ENCODE measurements at places on chromosomes 5 and 9.

- no peak for DNase-seq
Observed at GRCh38 chr5:105954341-105954740, 1716.4 kb downstream of the EFNA5 start.

DNA sequence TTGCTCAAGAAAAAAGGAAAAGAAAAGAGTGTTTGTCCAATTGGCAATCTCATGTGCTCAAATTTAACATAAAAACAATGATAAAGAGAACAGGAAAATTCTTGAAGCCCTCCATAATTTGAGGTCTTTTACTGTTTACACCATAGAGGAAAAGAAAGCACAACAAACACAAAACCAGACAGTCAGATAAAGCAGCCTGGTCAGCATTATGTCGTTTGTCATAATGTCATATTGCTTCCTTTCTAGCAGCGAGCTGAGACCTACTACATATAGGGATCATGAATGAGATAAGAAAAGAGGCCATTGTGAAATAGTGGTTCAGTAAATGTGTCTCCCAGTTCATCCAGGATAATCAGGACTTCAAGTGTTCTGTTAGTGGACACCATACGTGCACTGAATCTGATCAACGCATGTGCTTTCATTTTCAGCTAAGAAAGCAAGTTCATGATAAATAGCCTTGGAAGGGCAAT lies 64.7 kb upstream of the SELENOP start:
- DNase-seq: no peak

GRCh38 chr9:23820451-23821374 lies 5.3 kb downstream of the ELAVL2 start:
- DNase-seq: peak; percentile 44

GRCh38 chr5:150057052-150057451 lies 29.3 kb downstream of the CSF1R start:
- DNase-seq: no peak

- DNase-seq: no peak
Observed at GRCh38 chr5:127001621-127002296, 28.6 kb downstream of the MARCHF3 start.

DNA sequence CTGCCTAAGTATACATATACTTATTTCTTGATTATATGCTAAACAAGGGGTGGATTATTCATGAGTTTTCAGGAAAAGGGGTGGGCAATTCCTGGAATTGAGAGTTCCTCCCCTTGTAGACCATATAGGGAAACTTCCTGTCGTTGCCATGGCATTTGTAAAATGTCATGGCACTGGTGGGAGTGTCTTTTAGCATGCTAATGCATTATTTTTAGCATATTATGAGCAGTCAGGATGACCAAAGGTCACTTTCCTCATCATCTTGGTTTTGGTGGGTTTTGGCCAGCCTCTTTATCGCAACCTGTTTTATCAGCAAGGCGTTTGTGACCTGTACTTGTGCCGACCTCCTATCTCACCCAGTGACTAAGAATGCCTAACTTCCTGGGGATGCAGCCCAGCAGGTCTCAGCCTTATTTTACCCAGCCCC lies 80.9 kb downstream of the ALDH7A1 start:
- no peak for DNase-seq

- DNase-seq: no peak
Observed at GRCh38 chr5:147403651-147404640, 105.9 kb downstream of the DPYSL3 start.

DNA sequence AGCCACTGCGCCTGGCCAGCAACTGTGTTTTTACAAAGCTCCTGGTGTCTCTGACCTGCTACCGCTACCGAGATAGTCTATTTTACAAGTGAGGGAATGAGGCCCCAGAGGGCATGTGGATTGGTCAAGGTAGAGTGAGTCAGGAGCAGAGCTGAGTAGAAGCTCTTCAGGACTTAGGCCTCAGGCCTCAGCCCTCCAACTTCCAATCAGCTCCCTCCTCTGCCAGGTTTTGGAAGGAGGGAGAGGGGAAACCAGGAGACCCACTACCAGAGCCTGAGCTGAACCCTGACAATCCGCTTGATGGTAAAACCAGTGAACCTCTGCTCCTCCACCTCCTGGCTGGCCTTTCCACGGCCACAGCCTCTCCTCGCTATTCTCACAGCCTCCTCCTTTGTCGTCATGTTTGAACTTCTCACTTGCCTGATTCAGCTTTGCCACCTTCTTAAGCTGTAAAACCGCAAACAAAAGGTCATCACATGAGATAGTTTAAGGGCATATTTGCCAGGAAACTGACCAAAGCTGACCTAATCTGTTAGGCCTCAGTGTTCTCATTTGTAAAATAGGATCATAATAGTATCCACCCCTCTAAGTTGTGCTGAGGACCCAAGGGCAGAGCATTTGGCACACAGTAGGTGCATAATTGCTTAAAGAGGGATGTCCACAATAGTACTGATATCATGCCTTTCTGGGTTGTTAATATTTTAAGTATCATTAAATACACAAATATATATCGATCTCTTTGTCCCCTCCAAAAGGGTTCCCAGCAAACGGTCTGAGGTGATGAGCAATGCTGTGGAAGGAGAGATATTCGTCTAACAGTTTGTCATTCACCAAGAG lies 1.7 kb downstream of the TRAF1 start:
- DNase-seq: no peak

GRCh38 chr5:43233946-43234345 lies 41.9 kb downstream of the NIM1K start:
- DNase-seq: no peak

GRCh38 chr9:129175825-129176633 lies 2.0 kb downstream of the IER5L start:
- peak; percentile 76 for DNase-seq

DNA sequence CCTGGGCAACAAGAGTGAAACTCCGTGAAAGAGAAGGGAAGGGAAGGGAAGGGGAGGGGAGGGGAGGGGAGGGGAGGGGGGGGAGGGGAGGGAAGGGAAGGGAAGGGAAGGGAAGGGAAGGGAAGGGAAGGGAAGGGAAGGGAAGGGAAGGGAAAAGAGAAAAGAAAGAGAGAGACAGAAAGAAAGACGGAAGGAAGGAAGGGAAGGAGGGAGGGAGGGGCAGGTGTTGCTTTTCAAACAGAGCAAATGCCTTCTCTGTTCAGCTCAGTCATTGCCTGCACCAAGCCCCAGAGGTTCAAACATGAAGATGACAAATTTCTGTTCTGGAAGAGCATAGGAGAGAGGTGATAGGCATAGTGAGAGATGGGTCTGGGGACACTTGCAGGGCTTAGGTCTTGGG lies 330.0 kb downstream of the DRD1 start:
- DNase-seq: no peak

DNA sequence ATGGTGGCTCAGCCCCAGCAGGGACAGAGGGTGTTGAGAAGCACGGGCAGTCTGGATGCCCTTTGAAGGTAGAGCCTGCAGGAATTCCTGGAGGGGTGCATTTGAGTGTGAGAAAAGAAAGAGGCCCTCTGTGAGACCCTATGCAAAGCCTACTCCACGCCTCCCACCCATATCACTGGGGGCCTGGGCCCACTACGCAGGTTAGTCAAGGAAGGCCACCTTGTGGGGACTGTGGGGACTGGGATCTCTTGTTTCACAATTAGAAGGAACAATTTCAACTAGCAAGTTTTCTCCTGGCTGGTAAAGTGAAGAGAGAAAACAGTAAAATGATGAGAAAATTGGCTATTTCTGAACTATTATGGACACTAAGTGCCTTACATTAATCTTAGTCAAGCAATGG lies 486.2 kb upstream of the DAP start:
- DNase-seq: no peak

DNA sequence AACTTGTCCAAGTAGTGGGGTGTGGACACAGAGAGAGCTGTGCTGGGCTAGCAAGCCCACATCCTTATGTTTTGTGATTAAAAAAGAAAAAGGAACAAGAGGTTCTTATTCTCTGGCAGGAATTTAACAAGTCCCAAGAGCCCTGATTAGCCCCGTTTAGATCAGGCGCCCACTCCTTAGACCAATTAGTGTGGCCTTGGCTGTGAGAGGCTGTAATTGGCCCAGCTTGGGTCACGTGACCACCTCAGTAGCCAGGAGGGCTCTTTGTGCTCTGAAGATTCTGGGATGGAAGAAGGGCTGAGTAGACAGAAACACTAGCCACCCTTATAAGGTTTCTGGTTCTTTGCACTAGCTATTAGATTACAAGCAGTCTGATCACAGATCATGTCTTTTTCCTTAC lies 31.1 kb downstream of the GCNT4 start:
- DNase-seq: no peak

DNA sequence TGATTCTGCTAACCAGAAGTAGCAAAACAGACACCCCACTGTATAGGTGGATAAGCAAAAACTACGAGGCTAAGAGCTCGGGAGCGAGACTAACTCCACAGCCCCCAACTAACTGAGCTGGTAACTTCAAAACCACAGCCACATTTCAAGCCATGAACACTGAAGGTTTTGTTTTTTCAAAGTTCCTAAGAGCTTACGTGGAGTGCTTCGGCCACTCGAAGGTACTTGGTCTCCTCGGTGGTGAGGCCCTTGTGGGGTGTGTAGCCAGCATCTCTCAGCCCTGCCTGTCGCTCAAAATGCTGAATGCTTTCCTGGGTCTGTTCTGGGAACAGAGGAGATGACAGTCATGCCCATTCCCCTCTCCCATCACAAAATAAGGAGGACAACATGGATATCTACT lies 11.1 kb downstream of the KIAA1191 start:
- no peak for DNase-seq

GRCh38 chr5:110376281-110376951 lies 350.1 kb downstream of the TMEM232 start:
- no peak for DNase-seq

DNA sequence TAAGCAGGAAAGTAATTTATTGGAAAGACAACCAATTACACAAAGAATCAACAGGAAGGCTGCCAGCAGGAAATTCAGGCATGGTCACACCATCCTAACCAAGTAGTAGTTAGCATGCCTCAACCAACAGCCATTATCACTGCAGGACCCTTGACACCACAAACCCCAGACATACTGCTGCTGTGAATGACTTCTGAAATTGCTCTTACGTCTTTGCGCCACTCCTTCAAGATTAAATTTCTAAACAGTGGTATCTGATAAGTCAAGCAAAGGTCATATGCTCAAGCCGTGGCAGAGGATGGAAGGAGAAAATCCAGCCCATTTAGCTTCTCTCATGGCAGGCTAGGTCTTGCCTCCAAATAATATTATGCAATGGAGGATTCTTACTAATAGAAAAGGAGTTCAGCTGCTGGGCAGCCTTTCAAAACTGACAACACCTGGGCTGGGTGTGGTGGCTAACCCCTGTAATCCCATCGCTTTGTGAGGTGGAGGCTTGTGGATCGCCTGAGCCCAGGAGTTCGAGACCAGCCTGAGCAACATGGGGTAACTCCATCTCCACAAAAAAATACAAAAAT lies 5.0 kb upstream of the PTGER4 start:
- DNase-seq: no peak

GRCh38 chr5:107604990-107605389 lies 65.7 kb downstream of the EFNA5 start:
- no peak for DNase-seq

DNA sequence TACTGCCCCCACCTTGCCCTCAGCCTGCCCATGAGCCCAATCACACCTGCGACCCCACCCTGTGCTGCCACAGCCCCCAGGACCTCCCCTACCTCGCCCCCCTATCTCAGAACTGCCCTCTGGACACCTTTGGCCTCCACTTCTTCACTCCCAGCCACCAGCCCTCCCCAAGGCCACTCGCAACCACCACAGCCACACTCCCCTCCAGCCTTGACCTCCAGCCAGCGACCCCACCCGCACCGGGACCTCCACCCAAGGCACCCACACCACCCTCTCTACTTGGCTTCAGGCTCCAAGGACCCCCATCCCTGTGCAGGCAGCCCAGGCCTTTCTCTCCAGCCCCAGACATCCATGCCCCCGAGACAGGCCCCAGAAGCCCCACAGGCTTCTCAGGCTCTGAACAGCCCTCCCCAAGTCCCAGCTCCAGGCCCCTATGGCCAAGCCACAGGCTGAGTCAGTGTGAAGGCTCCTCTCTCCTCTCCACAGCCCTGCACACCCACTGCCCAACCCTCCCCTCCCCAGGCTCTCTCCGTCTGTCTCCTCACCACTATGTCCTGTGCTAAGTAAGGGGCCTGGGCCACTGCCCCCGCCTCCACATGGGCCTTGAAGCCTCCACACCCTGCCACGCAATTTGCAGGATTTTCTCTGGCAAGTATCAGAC lies 2.0 kb downstream of the AK1 start:
- DNase-seq: no peak

GRCh38 chr5:140111859-140112551 lies 1.9 kb upstream of the PURA start:
- no peak for DNase-seq

GRCh38 chr5:54874337-54875021 lies 110.9 kb downstream of the ESM1 start:
- no peak for DNase-seq

- DNase-seq: no peak
Observed at GRCh38 chr5:160968480-160968879, 116.5 kb upstream of the ATP10B start.

GRCh38 chr5:167573370-167574127 lies 717.9 kb upstream of the WWC1 start:
- no peak for DNase-seq

GRCh38 chr9:101727612-101728524 lies 10.6 kb downstream of the GRIN3A start:
- DNase-seq: peak; percentile 42

- DNase-seq: no peak
Observed at GRCh38 chr5:165188556-165189175, 1683.2 kb downstream of the MAT2B start.
